ENCODE measurements at places on chromosomes 7 and 10.

DNA sequence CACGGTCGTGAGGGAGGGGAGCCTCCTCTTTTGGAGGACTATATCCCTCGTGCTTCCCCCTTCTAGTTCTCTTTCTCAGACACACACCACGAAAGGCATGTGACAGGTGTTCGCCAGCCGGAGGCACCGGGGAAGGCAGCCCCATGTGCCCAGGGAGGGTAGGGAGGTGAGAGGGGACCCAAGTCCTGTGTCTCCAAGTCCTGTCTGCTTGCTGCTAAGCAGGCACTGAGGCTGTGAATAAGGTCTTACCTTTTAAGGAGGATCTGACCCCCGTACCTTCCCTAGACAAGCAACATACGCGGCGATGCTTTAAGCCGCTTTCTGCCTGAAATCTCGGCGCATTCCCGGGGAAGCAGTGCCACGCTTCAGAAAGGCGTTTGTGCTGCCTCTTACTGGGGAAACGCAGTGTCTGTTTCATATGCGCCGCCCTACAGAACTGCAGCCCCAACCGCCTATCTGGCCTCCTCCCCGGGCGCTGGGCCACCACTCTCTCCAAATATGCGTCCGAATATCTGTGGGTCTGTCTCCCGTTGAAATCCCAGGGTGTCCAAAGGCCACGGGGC, 770 bp downstream of the PLXNA4 start:
- no peak for DNase-seq

DNA sequence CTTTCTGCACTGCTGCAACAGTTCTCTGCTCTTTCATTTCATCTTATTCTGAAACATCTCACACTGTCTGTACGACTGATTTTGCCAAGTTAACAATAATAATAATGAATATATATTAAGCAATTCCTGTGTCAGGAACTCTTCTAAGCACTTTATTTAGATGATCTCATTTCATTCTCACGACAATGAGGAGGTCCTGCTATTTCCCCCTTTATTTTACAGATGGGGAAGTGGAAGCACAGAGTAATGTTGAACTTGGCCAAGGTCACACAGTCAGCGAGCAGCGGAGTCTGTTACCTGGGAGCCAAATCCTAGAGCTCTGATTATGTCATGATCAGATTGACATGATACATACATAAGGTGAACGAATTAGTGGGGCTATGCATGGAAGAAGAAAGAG, 5.8 kb downstream of the MRC1 start:
- no peak for DNase-seq

DNA sequence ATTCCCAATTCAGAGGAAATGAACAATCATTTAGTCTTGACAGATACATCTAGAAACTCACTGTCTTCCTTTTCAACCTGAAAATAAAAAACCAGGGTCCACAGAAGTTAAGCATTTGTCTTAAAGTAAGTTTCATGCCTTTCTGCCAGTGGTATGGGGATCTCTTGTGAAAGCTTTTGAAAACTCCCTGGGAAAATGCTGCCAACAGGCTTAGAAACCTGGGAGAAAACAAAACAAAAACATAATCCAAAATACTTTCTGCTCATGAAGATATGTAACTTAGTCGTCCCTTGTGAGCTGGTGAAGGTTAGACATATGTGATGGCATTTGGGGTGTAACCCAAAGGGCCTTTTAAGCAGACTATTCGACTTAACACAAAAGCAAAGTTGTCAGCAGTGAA, 66.4 kb upstream of the ZNF438 start:
- DNase-seq: no peak

DNA sequence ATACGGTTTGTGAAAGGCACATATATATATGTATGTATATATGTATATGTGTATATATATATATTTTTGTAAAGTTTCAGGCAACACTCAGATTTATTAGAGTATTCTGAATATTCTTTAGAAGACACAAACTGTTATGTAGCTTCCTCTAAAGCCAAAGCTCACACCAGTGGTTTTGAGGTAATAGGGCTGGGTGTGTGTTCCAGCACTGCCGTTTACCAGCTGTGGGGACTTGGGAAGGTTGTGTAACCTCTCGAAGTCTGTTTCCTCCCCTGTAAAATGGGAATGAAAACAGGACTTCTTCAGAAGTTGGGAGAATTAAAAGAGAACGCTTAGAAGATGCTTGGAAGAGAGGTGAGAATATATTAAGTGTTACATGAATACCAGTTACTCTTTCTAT, 94.8 kb downstream of the PRPF18 start:
- DNase-seq: no peak

- DNase-seq: no peak
Observed at GRCh38 chr7:139358541-139359365, 941 bp upstream of the LUC7L2 start.

GRCh38 chr7:41199136-41199535, 503.8 kb downstream of the INHBA start:
- no peak for DNase-seq

DNA sequence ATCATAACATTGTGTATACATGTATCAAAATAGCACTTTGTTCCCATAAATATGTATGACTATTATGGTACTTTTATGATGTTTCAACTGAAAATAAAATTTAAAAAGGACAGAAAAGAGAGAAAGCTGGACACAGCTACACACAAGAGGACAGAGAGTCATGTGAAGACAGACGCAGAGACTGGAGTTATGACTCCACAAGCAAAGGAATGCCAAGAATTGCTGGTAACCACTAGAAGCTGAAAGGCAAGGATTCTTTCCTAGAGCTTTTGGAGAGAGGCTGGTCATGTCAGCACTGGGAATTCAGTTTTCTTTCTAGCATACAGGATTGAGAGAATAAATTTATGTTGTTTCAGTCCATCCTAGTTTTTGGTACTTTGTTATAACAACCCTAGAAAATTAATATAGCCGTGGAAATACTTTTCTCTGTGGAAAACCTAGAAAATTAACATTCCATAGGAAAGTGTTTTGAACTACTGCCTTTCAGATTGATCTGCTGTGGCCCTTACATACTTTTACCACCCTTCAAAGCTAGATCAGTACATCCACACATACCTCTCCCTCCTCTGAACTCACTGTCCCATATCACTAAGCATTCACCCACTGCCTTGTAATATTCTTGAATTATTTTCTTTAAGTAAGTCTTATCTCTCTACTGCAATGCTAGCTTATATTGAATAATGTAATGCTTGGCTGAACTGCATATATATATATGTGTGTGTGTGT, 575.3 kb downstream of the IPMK start:
- DNase-seq: peak; percentile 92

GRCh38 chr7:131336956-131337355, 9.3 kb downstream of the MKLN1 start:
- DNase-seq: no peak

GRCh38 chr7:11128498-11128897, 154.8 kb downstream of the PHF14 start:
- no peak for DNase-seq

DNA sequence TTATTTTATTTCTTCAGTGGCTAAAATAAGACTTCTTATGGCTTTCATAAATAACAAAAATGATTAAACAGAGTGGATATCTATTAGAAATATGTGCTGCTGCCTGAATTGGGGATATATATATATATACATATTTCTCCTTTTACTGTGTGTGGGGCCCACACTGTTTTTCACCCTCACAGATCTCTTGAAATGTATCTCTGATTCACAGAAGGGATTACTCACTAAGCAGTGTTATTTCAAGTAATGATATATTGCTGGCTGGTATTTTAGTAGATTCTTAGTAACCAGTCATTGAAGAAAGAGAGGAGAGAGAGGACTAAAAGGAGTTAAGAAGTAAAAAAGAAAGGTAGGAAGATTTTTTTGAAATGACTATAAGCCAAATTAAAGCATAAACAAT, 308.6 kb upstream of the NRP1 start:
- DNase-seq: peak; percentile 49

DNA sequence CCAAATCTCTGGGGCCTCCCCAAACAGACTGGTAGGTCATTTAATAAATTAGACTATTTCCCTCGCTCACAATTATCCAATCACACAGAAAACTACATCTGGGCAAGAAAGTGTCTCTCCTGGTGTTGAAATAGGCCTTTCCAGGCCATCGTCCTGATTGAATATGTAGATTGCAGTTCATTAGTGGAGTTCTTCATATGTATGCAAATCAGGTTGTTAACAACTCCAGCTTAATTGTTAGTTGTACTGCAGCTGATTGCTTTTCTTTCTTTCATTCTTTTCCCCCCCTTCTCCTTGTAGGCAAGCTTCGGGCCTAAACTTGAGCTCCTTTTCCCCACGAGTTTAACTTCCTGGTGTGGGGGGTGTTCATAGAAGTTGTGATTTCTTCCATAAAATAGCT, 359.1 kb upstream of the GALNT17 start:
- no peak for DNase-seq

GRCh38 chr10:26479766-26480492, 41.8 kb downstream of the APBB1IP start:
- DNase-seq: no peak

- no peak for DNase-seq
Observed at GRCh38 chr10:89566992-89567391, 31.6 kb upstream of the SLC16A12 start.

GRCh38 chr10:101208543-101208942, 20.7 kb downstream of the LBX1 start:
- no peak for DNase-seq

DNA sequence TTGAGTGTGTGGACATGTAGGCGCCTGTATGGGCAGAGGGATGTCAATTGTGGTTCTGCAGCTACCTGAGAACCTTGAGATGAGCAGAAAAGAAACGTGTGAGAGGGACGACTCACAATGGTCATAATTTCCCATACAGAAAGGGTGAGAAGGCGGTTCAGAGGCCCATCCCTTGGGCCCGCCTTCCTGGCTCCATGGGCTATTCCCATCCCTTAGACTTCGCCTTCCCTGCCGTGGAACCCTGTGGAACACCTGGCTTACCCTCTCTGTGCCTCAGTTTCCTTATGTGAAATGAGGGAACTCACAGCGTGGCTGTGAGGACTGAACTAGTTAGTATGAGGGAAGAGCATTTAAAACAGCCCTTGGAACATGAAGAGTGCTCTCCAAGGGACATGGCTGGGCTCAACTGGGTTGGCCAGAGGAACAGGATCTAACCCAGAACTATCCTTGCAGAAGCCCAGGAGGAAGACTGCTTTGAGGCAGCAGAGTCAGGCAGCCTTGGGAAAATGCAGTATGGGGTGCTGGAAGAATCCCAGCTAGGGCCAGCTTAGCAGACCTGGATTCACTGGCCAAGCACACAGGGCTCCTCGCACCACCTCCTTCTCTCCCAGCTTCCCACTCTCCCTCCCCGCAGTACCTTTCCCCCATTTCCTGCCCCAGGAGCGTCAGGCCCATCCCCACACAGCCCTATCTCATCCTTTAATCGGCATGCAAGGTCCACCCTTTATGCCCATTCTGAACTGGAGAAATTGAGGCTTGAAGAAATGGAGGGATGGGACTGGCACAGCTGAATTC, 11.1 kb upstream of the ZMIZ1 start:
- no peak for DNase-seq

GRCh38 chr7:101066141-101066832, 19.0 kb upstream of the TRIM56 start:
- DNase-seq: no peak

DNA sequence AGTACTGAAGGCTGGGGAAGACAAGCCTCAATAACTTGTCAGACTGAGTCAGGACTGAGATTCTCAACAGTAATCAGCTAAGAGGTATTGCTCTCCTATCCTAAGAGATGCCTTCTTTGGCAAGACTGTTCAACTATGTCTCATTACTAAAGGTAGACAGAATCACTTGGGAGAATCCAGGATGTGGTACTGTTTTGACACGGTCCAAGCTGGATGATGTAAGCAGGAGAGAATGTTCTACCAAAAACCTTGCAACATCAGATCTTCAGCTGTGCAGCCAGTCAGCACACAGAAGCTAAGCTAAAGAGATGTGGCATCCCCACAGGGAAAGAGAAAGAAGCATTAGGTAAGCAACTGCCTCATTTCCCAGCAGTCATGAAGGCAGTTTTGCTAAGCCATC, 391.4 kb downstream of the NRG3 start:
- DNase-seq: peak; percentile 28

- DNase-seq: no peak
Observed at GRCh38 chr7:50651271-50651989, 86.2 kb upstream of the DDC start.

DNA sequence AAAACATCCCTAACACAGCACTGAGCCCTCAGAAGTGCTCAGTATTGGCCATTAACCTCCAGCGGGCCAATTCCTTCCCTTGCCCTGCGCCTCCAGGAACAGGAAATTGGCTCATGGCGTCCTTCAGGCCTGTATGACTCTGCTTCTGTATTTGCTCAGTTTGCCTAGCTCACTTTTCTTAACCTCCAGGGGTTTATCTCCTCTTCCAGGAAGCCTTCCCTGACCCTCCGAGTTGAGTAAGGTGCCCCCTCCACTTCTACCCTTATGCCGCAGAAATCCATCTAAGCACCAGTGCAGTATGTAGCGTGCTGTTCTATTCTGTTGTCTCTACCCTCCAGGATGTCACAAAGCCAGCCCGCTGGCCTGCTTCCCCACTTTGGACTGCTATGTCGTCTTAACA, 1.1 kb upstream of the SFXN4 start:
- DNase-seq: no peak

- DNase-seq: no peak
Observed at GRCh38 chr7:154906201-154906600, 96.7 kb downstream of the PAXIP1 start.

- DNase-seq: no peak
Observed at GRCh38 chr10:101897633-101898032, 54.0 kb upstream of the KCNIP2 start.

GRCh38 chr10:93816123-93816747, 58.5 kb downstream of the LGI1 start:
- no peak for DNase-seq

- DNase-seq: no peak
Observed at GRCh38 chr7:31494421-31494820, 19.5 kb upstream of the ITPRID1 start.

- no peak for DNase-seq
Observed at GRCh38 chr10:66085906-66086305, 839.9 kb upstream of the LRRTM3 start.

DNA sequence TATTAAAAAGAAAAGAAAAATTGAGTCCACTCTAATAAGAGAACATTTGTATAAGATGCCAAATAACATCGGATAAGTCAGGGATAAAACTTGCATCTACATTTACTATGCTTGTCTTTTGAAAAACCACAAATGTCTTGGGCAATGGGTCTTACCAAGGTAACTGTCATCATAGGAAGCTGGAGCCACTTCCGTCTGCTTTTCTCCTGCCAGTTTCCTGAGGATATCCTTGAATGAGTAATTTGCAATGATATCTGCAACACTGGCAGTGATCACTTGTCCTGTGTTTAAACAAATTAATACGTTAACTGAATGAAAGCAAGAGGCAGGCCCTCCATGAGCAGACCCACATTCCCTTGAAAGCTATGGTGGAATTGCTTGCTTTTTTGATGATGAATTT, 47.3 kb downstream of the ITGA8 start:
- no peak for DNase-seq
